ENCODE measurements at places on chromosomes 5 and 9.

DNA sequence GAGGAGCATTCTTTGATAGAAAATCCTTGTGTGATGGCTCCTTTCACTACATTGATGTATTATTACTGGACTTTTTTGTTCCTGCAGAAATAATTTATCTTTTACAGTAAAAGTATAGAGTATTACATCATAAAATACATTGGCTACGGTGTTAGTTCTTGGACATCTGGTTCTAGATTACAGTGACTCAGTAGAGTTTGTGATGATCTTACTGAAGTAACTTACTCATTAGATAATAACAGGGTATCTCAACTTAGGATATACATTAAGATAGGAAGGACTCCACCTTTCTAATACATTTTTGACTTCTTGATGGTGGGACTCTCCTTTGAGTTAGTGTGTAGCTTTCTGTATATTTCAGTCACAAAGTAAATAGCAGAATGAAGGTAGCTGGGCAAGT, 59.1 kb downstream of the ZNF462 start:
- DNase-seq: no peak

DNA sequence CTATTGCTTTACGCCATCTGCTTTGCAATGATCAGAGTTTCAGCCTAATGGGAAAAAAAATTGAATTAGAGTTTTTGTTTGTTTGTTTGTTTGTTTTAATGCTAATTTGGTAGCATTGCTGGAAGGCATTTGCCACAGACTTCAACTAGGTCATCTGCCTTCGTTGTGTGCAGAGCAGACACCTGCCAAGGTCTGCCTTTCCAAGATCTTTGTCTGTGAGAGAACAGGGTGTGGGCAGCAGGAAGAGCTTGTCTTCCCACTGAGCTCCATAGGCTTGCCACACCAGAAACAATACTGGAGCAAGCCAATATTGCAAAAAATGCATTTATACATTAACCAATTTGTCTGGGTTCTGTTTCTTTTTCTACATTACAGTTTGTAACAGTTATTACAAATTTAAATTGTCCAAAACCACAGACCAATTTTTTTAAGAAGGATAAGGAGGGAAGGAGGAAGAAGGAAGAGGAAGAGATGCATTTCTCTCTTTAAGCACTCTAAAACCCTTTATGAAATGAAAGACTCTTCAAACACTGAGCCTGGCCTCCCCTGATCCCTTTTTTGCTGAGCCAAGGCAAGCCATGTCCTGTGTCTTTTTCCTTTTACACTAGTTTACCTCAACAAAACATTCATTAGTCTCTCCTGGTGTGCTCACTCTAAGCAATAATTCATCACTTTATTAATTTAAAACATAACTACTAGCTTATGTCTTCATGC, 210.5 kb downstream of the SNX18 start:
- DNase-seq: no peak

GRCh38 chr9:19032406-19032805, 603 bp downstream of the SAXO1 start:
- no peak for DNase-seq

- no peak for DNase-seq
Observed at GRCh38 chr5:171957591-171958251, 48.7 kb downstream of the FBXW11 start.

DNA sequence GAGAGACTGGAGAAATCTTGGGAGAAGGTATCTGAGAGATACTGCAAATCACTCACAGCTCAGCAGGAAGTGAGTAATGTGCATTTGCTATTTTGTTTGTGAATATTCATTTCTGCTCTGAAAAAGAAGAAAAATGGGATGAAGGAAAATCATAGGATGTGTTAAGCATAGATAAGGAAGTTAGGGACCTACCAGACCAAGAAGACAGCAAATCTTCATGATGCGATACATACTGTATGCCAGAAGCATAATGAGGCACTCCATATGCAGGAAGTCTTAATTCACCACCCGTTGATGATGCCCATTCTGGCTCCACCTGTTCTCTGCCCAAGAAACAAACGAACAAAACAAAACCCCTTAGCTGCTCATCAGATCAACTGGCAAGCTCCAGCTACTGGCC, 6.1 kb upstream of the DAPK1 start:
- no peak for DNase-seq
